Head of caudate nucleus (tissue), 42 donors: ENCODE measurements at places on chromosomes 6 and 20.

DNA sequence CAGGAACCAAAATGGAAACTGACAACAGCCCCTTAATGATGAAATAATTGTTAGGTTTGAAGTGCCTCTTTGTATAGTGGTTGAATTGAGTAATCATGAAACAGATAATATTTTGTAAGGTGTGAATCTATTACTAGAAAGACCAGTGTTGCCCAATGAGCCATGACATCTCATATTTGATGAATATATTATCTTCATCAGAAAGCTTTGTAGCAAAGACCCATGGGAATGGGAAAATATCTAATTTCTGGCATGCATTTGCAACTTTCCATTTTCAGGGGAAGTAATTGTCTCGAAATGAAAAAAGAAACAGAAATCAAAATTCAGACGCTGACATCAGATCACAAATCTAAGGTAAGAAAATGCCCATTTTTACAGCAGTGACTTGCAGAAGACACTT is 57.3 kb upstream of the LAMP5 start:
- DNase-seq, result no peak

DNA sequence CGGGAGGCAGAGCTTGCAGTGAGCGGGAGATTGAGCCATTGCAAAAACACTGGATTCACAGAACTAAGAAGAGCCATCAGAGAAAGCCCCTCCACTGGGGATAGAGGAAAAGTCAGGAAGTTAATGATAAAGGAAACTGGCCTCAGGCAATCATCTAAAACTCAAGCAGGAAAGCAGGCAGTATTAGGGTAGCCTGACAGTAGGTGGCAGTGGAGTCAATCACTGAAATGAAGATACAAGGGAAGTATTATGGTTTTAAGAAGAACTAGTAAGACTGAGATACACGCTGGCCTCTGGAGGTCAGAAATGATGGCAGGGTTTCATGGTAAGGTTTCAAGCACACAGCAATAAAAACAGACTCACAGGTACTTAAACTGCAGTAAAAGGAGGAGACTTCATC is 578.3 kb downstream of the HACE1 start:
- DNase-seq, result no peak

DNA sequence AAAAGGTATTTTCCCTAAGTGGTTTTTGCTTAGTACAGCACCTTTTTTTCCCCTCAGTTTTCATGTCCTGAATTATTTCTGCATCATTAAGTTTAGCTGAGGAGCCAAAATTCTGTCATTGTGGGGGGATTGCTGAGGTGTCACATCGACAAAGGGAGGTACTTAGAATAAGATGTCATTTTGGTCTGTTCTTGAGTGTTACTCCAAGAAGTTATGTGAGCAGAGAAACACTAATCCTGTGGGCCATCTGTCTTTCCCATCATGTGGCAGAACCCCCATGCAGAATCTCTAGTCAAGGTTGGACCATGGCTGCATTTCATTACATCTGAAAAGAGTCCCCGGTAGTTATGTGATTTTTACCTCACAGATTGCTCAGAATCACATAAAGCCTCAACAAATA is 167.8 kb upstream of the CENPW start:
- no peak for DNase-seq

- no peak for DNase-seq
Measured at GRCh38 chr6:127582777-127583462, 5.9 kb downstream of the C6orf58 start.

- no peak for DNase-seq
Measured at GRCh38 chr20:32429745-32430360, 71.7 kb downstream of the ASXL1 start.

GRCh38 chr20:61405007-61405406 is 152.9 kb downstream of the CDH4 start:
- DNase-seq, result no peak

DNA sequence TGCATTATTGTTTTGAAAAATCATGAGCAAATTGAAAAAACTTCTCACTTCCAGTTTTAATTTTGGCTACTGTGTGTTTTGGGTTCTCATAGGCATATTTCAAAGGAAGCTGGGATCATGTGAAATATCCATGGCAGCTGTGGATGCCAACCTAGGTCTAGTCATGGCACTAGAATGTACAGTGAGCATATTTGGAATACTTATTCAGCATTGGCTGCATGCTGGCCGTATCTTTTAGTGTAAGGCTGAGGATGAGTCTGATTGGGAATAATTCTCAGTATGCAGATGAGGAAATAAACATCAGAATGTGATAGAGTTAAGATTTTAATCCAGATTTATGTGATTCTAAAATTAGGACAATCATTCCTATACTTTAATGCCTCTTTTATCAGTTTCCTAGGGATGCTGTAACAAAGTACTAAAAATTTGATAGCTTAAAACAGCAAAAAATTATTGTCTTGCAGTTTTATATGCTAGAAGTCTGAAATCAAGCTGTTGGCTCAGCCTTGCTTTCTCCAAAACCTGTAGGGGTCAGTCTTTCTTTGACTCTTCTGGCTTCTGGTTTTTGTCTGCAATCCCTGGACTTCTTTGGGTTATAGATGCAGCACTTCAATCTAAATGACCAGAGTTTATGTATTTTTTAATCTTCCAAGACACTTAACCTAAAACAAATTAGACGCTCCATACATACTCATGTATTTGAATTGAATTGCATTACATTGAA is 37.7 kb upstream of the DEFB112 start:
- DNase-seq, result no peak

DNA sequence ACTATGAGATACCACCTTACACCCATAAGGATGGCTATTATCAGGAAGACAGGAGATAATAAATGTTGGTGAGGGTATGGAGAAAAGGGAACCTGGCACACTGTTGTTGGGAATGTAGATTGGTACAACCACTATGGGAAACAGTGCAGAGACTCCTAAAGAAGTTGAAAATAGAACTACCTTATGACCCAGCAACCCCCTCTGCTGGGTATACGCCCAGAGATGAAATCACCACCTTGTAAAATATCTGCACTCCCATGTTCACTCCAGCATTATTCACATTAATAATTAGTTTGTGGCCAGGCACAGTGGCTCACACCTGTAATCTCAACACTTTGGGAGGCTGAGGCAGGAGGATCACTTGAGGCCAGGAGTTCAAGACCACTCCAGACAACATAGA is 26.8 kb downstream of the ZBTB9 start:
- no peak for DNase-seq
